ENCODE measurements at places on chromosomes 3 and 15.
A peak's percentile ranks its signal among the peaks of the same experiment; 100 is the strongest.

- no peak for DNase-seq
Measured at GRCh38 chr3:193372783-193373182, 5.8 kb downstream of the ATP13A5 start.

DNA sequence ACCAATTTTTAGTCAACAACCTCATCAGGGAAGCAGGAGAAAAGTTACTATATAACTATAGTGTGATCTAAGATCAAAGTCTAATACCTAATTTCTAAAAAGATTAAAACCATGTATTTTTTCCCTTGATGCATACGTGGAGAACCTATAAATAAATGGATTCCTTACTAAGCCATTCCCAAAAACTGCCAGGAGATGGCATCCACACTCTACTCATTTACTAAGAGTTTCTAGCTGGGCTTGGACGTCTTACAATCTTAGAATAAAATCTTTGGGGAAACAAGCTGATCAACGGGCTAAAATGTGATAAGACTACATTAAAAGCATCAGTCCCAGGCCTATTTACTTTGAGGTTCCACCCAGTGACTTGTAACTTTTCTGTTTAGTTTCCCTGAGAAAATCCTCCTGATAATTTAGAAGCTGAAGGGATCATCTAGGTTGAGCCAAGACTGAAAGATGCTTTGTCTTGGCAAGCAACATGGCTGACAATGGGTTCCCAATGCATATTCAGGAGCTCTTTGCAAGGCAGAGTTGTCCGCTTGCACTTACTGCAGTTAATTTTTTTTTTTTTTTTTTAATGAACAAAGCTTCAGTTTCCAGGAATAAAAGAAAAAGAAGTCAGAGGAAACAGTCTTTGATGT, 85.5 kb upstream of the FGF12 start:
- DNase-seq: no peak

GRCh38 chr3:57544181-57545125, at the start of gene DNAH12:
Gene DNAH12 (minus strand): TSS chr3:57544344. CDS start chr3:57542870, 1,474 bp downstream.
- DNase-seq: no peak

DNA sequence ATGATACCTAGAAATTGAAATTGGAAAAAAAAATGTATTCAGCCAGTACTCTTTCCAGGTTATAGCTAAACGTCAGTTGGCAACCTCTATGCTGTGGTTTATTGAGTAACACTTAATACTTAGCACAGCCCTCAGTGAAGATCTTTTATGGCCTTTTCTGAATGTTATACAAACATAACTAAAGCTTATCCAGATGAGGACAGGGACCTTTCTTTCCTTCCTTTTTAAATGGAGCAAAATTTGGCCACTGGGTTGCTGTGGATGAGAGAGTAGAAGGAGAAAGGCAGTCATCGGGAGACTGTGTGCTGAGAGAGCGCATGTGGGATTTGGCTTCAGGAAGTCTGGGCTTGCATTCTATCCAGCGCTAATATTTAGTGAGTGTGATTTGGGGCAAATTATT, 36.1 kb downstream of the IGF1R start:
- DNase-seq: no peak

GRCh38 chr15:58932710-58933280, 684 bp downstream of the SLTM start:
- DNase-seq: no peak

GRCh38 chr3:11187681-11188080, 33.4 kb downstream of the HRH1 start:
- no peak for DNase-seq

- no peak for DNase-seq
Measured at GRCh38 chr15:81054236-81054635, 53.5 kb downstream of the TLNRD1 start.

DNA sequence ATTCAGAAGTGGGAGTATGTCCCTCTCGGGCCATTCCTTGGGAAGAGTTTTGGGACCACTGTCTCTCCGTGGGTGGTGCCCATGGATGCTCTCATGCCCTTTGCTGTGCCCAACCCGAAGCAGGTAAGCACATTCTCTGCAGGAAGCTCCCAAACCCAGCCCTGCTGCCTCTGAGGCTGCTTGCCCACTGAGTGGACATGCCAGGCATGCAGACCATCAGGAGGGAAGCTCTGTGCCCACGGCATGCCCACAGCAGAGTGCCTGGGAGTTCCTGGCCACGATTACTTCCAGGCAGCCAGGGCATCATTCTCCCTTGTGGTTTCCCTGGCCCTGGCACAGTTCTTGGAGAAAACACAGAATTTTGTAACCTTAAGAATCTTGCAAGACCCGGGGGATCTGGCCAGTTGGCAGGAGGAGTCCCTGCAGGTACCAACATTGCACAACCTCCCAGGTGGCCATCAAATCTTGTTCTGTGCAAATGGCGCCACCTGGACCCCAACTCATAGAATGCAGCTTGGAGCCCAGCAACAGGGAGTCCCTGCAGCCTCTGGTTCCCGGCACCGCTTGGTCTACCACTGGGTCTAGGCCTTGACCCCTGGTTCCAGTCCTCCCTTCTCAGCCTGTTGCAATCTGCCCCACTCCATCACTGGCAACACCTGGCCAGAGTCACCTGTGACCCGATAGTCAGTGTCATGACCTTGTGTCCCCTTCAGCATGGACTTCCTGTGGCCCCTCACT, 20.4 kb downstream of the FAH start:
- peak; percentile 73 for DNase-seq

DNA sequence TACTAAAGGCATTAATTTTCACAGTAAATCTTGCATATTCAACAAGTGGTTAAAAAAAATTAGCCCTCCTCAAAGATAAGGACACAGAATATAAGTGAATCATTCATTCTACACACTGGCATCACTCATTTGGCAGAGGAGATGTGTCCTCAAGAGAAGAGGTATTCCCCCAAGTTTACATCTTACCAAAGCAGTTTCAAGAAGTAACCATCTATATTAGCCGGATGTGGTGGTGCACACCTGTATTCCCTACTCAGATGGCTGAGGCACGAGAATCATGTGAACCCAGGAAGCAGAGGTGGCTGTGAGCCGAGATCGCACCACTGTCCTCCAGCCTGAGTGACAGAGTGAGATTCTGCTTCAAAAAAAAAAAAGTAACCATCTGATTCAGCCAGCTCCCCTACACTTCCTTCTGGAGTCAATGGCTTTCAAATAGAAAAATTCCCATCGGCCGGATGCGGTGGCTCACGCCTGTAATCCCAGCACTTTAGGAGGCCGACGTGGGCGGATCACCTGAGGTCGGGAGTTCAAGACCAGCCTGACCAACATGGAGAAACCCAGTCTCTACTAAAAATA, 15.4 kb downstream of the RAF1 start:
- DNase-seq: no peak

DNA sequence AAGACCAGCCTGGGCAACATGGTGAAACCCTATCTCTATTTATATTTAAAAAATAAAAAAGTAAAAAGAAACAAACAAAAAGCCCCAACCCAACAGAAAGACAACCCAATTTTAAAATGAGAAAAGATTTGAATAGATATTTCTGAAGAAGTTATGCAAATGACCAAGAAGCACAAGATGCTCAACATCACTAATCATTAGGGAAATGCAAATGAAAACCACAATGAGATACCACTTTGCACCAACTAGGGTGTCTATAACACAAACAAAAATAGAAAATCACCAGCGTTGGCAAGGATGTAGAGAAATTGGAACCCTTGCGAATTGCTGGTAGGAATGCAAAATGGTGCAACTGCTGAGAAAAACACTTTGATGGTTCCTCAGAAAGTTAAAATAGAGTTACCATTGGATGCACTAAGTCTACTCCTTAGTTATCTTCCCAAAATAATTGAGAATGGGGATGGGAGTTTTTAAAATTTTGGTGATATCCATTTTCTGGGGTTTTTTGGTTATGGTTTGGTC, 45.8 kb upstream of the CCNB2 start:
- no peak for DNase-seq

- DNase-seq: no peak
Measured at GRCh38 chr3:126749931-126750755, 46.1 kb downstream of the CHCHD6 start.

DNA sequence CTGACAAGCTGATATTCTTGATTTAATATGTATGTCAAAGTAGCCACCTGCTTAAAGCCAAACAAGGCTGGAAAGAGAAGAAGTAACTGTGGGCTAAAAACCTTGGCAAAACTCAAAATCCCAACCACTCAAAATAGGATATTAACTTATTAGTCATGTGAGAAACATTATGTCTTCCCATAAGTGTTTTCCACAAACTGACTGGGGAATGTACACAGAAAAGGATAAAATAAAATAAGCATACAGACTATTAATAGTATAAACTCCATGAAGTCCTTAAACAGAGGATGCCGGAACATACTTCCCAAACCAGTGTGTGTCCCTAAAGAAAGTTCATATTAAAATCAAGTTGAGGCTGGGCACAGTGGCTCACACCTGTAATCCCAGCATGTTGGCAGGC, 263.7 kb upstream of the THBS1 start:
- no peak for DNase-seq

DNA sequence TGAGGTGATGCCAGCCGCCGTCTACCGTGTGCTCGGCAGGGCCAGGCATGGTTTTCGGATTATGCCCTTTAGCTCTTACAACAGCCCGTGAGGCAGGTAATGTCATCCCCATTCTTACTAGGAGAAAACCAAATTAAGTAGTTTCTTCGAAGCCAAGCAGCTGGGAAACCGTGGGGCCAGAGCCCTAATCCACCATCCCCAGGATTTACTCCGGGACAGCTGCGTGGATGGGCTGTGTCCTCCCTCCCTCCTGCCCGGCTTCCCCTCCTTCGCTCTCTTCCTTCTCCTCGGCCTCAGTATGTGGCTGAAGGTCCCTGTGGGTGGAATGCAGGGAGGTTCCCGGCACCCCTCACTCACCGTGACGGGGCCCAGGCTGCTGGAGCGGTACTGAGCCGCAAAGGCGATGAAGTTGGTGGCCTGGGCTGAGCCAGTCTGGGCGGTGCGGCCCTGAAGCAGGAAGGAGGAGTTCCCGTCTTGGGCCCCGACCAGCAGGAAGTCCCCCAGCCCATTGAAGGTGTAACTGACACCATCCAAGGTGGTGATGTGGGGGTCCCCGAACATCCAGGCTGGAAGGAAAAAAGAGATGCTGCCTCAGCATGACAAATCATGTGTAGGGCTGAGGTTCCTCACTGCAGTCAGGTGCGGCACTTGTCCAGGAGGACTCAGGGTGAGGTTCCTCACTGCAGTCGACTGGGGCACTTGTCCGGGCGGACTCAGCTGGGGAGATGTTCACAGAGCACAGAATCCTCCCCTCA, 42.5 kb downstream of the MUC20 start:
- DNase-seq: no peak

Data from memory B cell (primary cell).